ENCODE measurements at places on chromosomes 11 and 22.

DNA sequence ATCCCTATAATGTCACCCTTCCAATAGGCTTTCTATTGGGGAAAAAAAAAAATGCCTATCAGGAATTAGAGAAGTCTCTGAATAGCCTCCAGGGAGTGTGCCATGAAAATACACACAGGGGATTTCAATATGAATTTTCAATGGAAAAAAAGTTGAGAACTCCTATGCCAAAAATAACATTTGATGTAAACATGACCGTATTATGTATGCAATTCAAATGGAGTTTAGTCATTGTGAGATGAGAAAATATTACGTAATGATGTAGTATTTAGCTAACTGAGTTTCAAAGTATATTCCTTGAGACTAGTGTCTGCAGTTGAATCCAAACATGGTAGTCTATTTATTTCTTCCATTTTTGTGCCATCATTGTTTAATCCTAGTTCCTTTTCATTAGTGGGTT lies 182.3 kb downstream of the BLID start:
- DNase-seq, result no peak

- DNase-seq, result peak; percentile 67
Measured at GRCh38 chr11:1453611-1454034, 33.0 kb downstream of the MOB2 start.

- peak; percentile 48 for DNase-seq
Measured at GRCh38 chr11:86800076-86800959, at the start of gene PRSS23. TSS of gene PRSS23 (plus strand) at chr11:86800542. CDS start at chr11:86807644, 7,102 bp downstream.

DNA sequence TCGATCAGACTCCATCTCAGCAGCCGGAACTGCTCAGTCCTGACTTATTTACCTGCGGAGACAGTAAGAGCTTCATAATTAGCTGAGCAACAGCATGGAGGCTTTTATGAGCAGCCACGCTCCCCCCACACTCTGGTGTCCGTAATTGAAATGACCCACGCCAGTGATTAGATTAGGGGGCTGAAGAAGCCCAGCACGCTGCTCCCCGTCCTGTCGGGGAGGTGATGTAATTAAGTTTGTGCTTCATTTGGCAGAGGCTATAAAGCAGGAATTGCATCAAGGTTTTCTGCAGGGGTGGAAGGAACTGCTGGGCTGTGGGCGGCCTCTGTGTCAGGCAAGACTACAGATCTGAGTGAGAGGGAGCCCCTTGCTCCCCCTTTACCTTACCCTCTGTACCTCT lies 22.8 kb upstream of the HTR3A start:
- DNase-seq, result no peak

GRCh38 chr11:115759622-115760460 lies 255.6 kb upstream of the CADM1 start:
- no peak for DNase-seq

- DNase-seq, result no peak
Measured at GRCh38 chr11:42571878-42572610, 739.8 kb upstream of the API5 start.

DNA sequence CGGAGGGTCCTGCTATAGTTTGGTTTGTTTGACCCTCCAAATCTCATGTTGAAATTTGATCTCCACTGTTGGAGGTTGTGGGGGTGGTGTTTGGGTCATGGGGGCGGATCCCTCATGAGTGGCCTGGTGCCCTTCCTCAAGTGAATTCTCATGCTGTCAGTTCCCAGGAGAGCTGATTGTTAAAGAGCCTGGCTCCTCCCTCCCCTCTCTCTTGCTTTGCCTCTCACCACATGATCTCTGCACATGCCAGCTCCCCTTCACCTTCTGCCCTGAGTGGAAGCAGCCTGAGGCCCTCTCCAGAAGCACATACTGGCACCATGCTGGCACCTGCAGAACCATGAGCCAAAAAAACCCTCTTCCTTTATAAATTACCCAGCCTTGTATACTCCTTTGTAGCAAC lies 7.1 kb downstream of the TSPAN18 start:
- no peak for DNase-seq

GRCh38 chr11:127844876-127845275 lies 742.5 kb downstream of the ETS1 start:
- no peak for DNase-seq

- DNase-seq, result peak; percentile 76
Measured at GRCh38 chr11:1827095-1827813, 7.5 kb upstream of the SYT8 start.

DNA sequence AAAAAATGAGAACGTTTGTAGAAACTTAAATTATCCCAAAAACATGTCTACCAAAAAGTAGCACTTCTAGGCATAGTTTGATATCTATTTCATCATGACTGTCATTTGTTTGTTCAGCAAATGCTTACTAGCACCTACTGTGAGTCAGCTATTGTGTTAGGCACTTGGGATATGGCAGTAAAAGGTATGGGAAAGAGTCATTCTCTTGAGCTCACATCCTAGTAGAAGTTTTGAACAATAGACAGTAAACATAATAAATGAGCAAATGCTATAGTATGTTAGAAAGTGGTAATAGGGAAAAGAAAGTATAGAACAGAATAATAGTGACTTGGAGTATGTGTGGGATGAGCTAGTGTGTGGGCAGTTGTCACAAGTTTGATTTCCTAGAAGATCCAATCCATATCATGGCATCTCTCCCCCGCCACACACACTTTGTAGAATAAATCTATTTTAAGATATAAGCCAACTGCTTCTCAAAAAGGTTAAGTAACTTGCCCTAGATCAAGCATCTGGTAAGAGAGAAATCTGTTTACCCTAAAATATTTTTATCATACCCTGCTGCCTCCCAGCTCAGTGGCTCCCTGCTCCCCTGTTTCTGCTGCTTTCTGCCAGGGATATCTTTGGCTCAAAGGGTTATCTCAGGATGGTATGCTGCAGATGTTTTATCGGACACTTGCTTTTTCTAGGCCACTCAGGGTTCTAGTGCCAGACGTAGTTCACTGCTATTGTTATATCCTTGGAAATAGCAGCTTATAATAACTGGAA lies 129.7 kb downstream of the NCAM1 start:
- DNase-seq, result no peak

- DNase-seq, result no peak
Measured at GRCh38 chr11:34658071-34659015, 37.5 kb downstream of the EHF start.

- DNase-seq, result no peak
Measured at GRCh38 chr11:64535811-64536210, 55.2 kb upstream of the SLC22A12 start.

DNA sequence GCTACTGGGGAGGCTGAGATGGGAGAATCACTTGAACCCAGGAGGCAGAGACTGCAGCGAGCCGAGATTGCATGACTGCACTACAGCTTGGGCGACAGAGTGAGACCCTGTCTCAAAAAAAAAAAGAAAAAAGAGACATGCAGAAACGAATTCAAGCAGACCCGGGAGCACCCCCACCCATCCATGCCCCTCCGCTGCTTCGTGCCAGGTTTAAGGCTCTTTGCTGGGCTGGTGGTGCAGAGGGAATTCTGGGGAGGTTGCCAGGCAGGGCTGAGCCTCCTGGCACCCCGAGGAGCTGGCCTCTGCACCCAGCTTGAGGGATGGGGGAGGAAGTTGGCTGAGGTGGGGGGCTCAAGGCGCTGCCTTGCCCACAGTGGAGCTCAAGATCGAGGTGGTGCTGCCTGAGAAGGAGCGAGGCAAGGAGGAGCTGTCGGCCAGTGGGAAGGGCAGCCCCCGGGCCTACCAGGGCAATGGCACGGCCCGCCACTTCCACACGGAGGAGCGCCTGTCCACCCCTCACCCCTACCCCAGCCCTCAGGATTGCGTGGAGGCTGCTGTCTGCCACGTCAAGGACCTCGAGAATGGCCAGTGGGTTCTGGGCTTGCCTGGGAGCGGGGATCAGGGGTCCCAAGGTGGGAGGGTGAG lies 6.0 kb downstream of the AIFM3 start:
- no peak for DNase-seq

- DNase-seq, result no peak
Measured at GRCh38 chr11:125001079-125001778, 47.2 kb downstream of the CCDC15 start.

All from RPMI8226 (cell line).